ELF-1 (cell line): ENCODE measurements at places on chromosomes 1 and 21.

- no peak for DNase-seq
These were observed 21.1 kb downstream of the FYB2 start for GRCh38 chr1:56798053-56798471.

DNA sequence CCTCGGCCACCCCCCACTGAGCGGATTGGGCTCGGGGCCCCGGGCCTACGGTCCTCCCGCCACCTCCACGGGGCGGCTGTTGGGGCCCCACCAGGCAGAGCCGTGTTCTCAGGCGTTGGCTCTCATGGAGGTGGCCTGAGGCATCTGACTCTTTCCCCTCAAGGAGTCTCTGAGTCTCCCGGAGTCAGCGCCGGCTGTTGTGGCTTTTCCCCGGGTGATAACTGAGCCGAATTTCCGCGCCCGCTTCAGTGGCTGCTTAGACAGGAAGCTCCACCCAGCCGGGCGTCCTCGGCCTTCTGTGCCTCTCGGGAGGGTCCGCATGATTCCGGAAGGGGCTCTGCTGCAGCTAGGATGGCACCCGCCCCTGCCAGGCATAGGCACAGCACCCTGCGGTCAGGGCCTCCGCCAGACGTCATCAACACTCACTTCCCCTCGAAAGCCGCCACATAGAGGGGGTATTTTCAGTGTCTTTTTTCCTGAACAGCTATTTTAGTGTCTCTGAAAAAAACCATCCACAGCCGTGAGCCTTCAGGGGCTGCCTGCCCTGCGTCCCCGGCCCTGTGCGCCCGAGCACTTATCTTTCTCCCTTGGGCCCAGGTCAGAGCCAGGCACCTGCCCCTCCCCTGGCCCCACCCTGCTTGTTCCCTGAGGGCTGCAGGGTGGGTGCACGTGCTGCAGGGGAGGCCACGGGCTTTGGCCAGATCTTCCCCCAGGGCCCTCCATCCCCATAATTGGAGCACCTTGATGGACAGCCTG lies 72.9 kb downstream of the SKI start:
- DNase-seq: no peak

GRCh38 chr21:25405984-25406383 lies 201.3 kb downstream of the MRPL39 start:
- DNase-seq: no peak

- DNase-seq: peak; percentile 74
These were observed 4.0 kb downstream of the OSCP1 start for GRCh38 chr1:36446271-36446670.

DNA sequence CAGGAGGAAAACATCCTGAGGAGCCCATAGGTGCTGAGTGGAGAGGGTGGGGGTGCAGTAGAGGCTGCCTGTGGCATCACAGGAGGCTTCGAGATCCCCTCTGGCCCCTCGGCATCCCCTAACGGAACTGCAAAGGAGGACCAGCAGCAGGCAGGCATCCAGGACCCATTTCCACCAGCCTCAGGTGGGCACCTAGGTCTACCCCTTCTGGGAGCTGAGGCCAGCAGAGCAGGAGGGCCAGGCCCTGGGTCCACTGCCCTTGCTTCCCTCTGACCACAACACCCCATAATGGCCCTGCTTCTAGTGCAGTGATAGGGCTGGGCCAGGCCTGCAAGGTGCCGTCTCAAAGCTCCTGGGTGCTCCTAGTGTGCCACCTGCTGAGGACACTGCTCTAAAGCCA lies 723.0 kb downstream of the PTPRU start:
- no peak for DNase-seq
